ENCODE measurements at places on chromosomes 7 and 10. TPM values are rescaled to one million over a fixed set of nuclear protein-coding genes. Genes with fewer than 3 reads are reported as not detected.

DNA sequence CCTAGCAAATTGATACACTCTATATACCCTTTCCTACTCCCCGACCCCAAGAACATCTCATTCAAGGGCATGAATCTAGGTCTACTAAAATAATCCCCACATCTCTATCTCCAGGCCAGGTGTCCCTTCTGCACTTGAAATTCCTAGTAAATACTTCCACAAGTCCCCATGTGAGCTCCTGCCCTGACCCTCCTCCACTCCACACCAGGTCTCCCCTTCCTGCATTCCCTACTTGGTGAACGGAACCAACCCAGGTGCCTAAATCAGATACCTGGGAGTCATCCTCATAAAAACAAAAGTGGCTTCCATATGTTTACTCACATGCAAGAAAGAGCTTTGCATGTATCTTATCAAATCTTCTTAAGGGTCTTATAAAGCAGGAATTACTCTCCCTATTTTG is 69.2 kb downstream of the COA1 start:
- DNase-seq = no peak

- peak; percentile 86 for DNase-seq
Observed at GRCh38 chr7:97027427-97028234, 3.0 kb upstream of the DLX5 start.

GRCh38 chr10:29479981-29480954 is 154.5 kb downstream of the SVIL start:
- DNase-seq = no peak

DNA sequence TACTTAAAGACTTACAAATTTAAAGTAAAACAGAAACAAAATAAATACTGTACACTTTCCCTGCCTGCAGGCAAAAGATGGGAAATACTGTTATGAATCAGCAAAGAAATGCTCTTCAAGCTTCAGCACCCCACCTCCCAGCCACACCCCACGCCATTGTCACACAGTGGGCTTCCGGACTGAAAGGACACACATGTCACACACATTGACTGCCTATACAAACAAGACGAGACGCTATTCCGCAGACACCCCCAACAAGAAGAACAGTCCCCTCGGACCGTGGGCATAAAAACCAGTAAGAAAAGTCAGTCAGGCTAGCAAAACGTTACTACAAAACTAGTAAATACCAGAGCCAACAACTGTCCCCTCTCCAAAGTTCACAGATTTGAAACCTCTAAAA is 22.2 kb upstream of the PARP12 start:
- peak; percentile 85 for DNase-seq

DNA sequence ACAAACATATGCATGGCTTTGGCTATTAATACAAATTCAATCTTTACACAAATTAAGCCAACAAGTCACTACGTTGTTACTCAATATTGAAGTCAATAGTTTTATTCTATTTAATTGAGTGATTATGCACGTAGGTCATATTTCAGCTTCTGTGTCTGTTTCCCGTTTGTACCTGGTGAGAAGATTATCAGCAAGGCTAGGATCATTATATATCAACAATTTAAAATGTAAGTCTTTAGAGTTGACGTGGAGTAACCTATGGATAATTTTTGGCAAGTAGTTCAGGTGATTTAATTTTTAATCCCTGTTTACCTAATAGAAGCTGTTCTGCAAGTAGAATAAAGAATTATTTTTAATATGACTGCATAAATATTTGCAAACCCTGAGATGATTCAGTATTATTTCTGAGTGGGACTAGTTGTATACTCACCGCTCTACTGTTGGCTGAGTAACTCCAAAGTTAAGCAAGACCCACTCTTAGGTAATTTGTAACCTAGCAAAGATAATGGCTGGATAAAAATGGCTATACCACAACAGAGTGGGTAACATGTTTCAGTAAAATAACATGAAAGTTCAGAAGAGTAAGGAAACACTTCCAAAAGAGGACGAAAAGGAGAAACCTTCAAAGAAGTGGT is 161.0 kb downstream of the HGF start:
- no peak for DNase-seq

DNA sequence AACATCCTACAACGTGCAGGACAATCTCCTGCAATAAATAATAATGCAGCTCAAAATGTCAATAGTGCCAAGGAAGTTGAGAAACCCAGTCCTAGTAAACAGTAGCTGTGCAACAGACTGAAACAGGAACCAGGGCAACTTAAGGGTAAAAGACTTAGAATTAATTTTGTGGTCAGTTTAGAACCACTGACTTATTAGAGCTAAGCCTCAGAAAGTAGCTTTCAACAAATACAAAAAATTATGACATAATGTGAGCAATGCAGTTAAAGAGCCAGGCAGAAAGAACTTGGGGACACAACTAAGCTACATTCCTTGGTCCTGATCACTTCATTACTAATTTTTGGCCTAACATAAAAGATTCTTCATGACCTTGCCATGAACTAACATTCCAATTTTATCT is 195.4 kb downstream of the MACC1 start:
- DNase-seq = no peak

DNA sequence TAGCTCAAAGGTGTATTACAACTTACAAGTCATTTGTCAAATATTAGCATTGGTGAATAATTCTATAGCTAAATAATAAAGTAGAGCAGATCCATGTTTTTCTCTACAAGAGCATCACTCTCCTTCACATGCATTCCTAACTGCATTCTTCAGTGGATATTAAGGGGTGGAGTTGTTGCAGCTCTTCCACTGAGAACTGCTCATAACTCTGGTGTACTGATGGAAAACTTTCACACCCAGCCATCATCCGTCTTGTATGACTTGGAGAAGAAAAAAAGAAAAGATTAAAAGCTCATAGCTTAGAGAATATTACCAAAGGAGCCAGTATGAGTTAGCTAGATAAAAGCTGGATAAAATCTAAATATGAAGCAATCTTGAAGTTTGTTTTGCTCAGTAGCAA is 10.2 kb upstream of the FAM13C start:
- no peak for DNase-seq

DNA sequence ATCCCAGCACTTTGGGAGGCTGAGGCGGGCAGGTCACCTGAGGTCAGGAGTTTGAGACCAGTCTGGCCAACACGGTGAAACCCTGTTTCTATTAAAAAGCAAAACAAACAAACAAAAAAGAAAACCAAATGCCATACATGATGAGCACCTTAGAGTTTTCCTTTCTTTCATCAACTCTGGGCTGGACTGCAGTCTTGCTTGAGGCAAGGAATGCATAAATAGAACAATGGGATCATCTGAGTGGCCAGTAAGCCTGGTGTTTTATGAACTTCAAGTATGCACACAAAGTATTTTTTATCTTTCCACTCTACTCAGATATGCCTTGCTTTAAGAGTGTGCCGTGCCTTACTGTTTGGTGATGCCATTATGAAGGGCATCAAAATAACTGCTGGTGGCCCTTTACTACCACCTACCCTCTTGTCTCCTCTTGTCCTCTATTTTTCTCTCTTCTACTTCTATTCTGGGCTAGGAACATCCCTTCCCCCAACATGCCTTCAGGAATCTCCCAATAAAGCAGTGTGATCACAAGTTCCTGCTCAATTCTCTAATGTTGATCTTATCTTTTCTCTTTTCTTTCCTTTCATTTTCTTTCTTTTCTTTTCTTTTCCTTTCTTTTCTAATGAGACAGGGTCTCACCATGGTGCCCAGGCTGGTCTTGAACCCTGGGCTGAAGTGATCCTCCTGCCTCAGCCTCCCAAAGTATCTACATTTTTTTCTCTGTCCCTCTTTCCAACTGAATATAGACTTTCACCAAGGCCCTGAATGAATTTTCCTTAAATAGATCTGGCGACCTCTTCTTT is 10.2 kb downstream of the SCD start:
- DNase-seq = no peak

- no peak for DNase-seq
Observed at GRCh38 chr10:49571388-49571787, 32.5 kb upstream of the ERCC6 start.

DNA sequence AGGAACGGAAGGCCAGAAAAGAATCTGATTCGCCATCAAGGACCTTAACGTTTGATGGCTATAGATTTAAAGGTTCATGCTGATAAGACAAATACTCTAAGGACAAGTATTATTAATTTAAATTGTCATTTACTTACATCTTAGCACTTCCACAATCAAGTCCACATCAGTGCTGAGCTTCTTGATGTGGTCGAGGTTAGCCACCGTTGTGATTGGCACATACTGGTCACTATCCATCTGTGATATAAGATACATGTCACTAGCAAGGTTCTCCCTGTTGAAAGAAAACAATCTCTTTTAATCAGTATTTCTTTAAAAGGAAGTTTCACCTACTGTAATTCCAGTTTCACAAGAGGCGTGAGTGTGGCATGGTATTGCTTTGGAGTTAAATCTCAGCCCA is 88.7 kb downstream of the LARP4B start:
- DNase-seq = no peak

DNA sequence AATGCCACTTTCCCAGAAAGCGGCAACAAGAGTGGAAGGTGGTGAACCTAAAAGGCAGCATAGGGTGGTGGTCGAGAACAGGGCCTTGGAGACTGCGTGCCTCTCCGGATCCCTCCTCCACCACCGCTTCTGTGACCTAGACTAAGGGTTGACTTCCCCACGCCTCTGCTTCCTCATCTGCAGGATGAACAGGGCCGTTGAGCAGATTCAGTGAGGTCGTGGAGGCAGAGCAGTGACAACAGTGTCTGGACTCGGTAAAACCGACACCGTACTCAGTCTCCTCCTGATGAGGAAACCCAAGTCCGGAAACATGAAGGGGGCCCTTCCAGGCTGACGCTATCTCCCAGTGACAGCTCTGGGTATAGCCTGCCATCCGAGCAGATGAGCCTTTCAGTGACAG is 162.6 kb downstream of the CELF2 start:
- DNase-seq = peak; percentile 84

DNA sequence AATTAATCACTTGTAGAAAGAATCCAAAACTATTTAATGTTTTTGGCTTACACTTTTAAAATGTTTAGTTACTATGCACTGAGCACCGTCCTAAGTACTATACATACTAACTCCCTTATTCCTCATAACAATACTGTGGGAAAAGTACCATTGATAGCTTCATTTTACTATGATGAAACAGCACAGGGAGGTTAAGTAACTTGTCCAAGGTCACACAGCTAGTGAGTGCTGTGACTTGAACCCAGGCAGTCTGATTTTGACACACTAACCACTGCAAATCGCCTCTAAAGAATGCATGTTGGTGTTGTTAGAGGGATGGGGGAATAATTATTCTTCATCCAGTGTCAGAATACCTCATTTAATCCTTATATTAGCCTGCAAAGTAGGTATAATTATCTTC is 1.9 kb upstream of the RELN start:
- DNase-seq = no peak

GRCh38 chr10:49279015-49279880 is 19.7 kb upstream of the C10orf71 start:
- DNase-seq = no peak

DNA sequence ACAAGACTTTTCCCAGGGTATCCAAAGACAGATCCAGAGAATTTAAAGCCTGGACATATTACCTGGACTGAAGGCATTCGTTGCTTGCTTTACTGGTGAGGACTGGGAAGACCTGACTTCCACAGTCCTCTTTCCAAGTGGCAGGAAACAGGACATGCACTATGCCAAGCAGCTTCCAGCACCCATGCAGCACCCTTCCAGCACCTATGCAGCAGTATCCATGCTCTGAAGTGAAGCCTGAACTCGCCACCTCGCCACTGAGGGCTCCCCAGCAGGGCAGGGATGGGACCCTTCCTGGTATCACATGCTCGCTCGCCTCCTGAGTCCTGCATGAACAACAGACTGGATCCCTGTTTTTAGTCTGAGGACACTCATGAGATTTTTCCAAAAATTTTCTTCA is 189.9 kb upstream of the KLF14 start:
- no peak for DNase-seq

Gene FKBP6
- not detected for total RNA-seq

Gene TSPAN13
- total RNA-seq = 50.3 TPM

Gene NXPH1
- total RNA-seq = not detected

Gene PRKAG2
- 41.3 TPM for total RNA-seq

All from spleen (tissue), 13 donors.